ENCODE measurements at places on chromosomes 2 and 18. TPM values are rescaled to one million over a fixed set of nuclear protein-coding genes. Genes with fewer than 3 reads are reported as not detected.

- no peak for DNase-seq
- peak overlapping the region; percentile 73 for H3K27ac ChIP-seq
- H3K4me1 ChIP-seq, result peaks cover 66% of the 10 kb centered on the region
- no peaks in the 10 kb centered on the region for H3K27me3 ChIP-seq
- no peak overlapping the region for H3K4me3 ChIP-seq
Measured at GRCh38 chr2:3461801-3462492, 57.4 kb downstream of the ADI1 start.

The B3GNT7 gene
- total RNA-seq, result 4.0 TPM

GRCh38 chr2:26670171-26670570, 22.4 kb upstream of the KCNK3 start:
- no peaks in the 10 kb centered on the region for H3K4me1 ChIP-seq
- no peaks in the 10 kb centered on the region for H3K27me3 ChIP-seq
- no peak overlapping the region for H3K27ac ChIP-seq
- no peak overlapping the region for H3K4me3 ChIP-seq
- no peaks in the 10 kb centered on the region for H3K36me3 ChIP-seq
- DNase-seq, result no peak

- no peaks in the 10 kb centered on the region for H3K4me1 ChIP-seq
- no peak for DNase-seq
- no peaks in the 10 kb centered on the region for H3K36me3 ChIP-seq
- no peak overlapping the region for H3K4me3 ChIP-seq
- no peaks in the 10 kb centered on the region for H3K27me3 ChIP-seq
Measured at GRCh38 chr2:210046851-210047500, 44.5 kb downstream of the RPE start.

The POTEI gene
- not detected for total RNA-seq

GRCh38 chr2:177784745-177785067, 287.9 kb downstream of the PDE11A start:
- H3K27ac ChIP-seq, result no peak overlapping the region
- DNase-seq, result no peak
- H3K27me3 ChIP-seq, result no peaks in the 10 kb centered on the region
- no peak overlapping the region for H3K4me3 ChIP-seq

- no peak overlapping the region for H3K27ac ChIP-seq
- no peak for DNase-seq
- H3K4me1 ChIP-seq, result no peaks in the 10 kb centered on the region
- no peak overlapping the region for H3K4me3 ChIP-seq
Measured at GRCh38 chr2:190093793-190094192, 31.3 kb upstream of the MSTN start.

GRCh38 chr2:12964904-12965539, 248.3 kb downstream of the TRIB2 start:
- no peaks in the 10 kb centered on the region for H3K36me3 ChIP-seq
- H3K27me3 ChIP-seq, result no peaks in the 10 kb centered on the region
- no peak for DNase-seq
- no peak overlapping the region for H3K4me3 ChIP-seq
- H3K27ac ChIP-seq, result no peak overlapping the region

The MRPL53 gene
- 19.8 TPM for total RNA-seq

The SCYGR7 gene
- not detected for total RNA-seq

The GPAT2 gene
- 3.9 TPM for total RNA-seq

The C1QL2 gene
- not detected for total RNA-seq

The TMEM247 gene
- total RNA-seq, result not detected

DNA sequence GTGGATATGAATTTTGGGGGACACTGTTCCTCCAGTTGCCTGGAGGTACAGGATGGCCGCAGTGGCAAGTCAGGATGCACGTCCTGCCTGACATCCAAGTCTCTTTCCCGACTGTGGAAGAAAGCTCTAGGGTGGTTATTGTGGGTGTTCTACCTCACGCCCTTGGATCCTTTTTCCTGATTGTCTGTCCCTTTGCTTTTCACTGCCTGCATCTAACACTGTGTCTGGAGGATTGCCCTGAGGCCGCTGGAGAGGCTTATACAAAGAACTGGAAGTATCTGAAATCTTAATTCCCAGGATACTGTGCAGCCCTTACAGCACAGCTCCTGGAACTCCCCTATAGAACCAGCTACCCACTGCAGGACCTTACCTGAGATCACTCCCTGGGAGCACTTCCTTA, 250.5 kb downstream of the TFCP2L1 start:
- peaks cover 7% of the 10 kb centered on the region for H3K4me1 ChIP-seq
- no peak for DNase-seq
- H3K4me3 ChIP-seq, result no peak overlapping the region
- no peaks in the 10 kb centered on the region for H3K27me3 ChIP-seq
- no peaks in the 10 kb centered on the region for H3K36me3 ChIP-seq
- H3K27ac ChIP-seq, result no peak overlapping the region

The LYPD6B gene
- not detected for total RNA-seq

The HOXD13 gene
- not detected for total RNA-seq

The INHA gene
- total RNA-seq, result 28.3 TPM

The GRHL1 gene
- total RNA-seq, result 3.2 TPM

- no peak for DNase-seq
- no peak overlapping the region for H3K4me3 ChIP-seq
- H3K36me3 ChIP-seq, result no peaks in the 10 kb centered on the region
- no peaks in the 10 kb centered on the region for H3K27me3 ChIP-seq
- H3K27ac ChIP-seq, result no peak overlapping the region
Measured at GRCh38 chr2:177952151-177952550, 120.4 kb downstream of the PDE11A start.

- peaks cover 6% of the 10 kb centered on the region for H3K36me3 ChIP-seq
- peak; percentile 78 for DNase-seq
- H3K4me1 ChIP-seq, result peaks cover 54% of the 10 kb centered on the region
- H3K27ac ChIP-seq, result peak overlapping the region; percentile 61
Measured at GRCh38 chr18:79405781-79406575, 10.2 kb downstream of the NFATC1 start.

The GULP1 gene
- 7.5 TPM for total RNA-seq

The NETO1 gene
- not detected for total RNA-seq

DNA sequence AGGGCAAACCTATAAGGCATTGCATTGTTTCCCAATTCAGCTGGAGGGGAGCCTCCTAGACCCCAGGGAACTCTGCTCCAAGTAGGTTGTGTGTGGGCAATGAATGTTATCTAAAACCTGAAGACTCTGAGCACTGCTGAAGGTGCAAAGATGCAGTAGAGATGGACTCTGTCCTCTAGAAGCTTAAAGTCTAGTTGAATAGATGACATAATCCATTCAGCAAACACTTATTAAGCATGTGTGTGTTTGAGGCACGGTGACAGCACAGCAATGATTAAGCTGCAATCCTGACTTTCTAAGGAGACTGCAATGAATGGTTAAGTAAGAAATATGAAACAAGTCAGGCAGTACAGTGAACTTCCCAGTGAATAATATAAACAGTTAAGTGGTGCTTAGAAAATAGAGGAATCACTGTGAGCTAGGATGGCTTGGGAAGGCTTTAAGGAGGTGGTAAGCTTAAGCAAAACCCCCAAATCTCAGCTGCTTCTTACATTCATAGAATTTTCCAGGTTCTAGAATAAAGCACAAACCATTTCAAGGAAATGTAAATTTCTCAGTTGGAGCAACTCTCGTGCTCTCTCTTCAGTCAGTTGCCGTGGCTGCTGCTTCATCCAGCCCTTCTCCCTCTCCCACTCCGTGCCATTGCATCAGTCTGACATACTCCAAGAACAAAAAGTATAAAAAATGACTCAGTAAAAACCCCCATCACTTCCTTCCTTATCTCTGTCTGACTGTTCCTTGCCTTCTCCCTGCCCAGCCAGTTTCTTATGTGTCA, 19.1 kb downstream of the MXD1 start:
- H3K27ac ChIP-seq, result peak overlapping the region; percentile 49
- H3K36me3 ChIP-seq, result peaks cover 38% of the 10 kb centered on the region
- H3K4me3 ChIP-seq, result no peak overlapping the region

GRCh38 chr2:46569061-46569560, 89.7 kb downstream of the TMEM247 start:
- no peak for DNase-seq
- no peaks in the 10 kb centered on the region for H3K27me3 ChIP-seq
- no peaks in the 10 kb centered on the region for H3K4me1 ChIP-seq
- H3K4me3 ChIP-seq, result no peak overlapping the region
- peak overlapping the region; percentile 74 for H3K27ac ChIP-seq
- no peaks in the 10 kb centered on the region for H3K36me3 ChIP-seq

DNA sequence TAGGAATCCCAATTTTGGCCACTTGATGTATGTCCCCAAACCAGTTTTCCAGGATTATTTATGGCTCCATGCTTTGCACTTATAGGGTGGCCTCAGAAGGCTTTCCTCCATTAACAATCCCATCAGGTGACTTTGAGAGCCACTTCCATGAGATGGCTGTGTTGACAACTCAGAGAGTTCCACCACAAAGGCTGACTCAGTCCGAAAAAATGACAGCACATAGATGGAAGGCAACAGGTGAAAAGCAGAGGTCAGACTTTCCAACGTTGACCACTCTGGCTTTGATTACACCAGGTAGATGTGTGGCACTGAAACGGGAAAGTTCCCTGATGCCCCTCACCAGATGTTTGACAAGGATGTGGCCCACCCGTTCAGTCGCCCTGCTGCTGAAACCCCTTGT, 431.4 kb upstream of the TNP1 start:
- H3K27me3 ChIP-seq, result no peaks in the 10 kb centered on the region
- H3K36me3 ChIP-seq, result no peaks in the 10 kb centered on the region
- H3K27ac ChIP-seq, result no peak overlapping the region
- H3K4me1 ChIP-seq, result peaks cover 8% of the 10 kb centered on the region
- DNase-seq, result no peak
- H3K4me3 ChIP-seq, result no peak overlapping the region

DNA sequence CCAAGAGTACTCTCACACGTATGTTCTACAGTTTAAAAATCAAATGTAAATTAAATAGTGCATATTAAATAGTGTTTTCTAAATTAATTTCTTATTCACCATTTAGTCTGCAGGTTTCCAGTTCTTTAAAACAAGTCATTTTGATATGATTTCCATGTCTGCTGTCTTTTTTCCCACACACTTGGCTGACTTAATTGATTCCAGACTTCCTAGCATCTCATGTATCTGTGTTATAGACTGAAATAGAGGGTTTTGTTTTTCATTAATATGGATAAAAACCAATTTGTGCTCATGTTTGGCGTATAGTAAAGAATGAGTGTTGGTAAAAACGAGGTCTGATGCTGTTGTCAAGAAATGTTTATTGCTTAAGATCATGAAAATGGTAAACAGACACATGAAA, 104.3 kb downstream of the SRBD1 start:
- no peak for DNase-seq
- H3K27me3 ChIP-seq, result no peaks in the 10 kb centered on the region
- H3K4me1 ChIP-seq, result no peaks in the 10 kb centered on the region
- no peaks in the 10 kb centered on the region for H3K36me3 ChIP-seq
- H3K4me3 ChIP-seq, result no peak overlapping the region
- no peak overlapping the region for H3K27ac ChIP-seq

- no peaks in the 10 kb centered on the region for H3K27me3 ChIP-seq
- H3K36me3 ChIP-seq, result no peaks in the 10 kb centered on the region
- no peak for DNase-seq
- H3K4me1 ChIP-seq, result no peaks in the 10 kb centered on the region
Measured at GRCh38 chr2:220215785-220216184, 588.4 kb downstream of the SLC4A3 start.

DNA sequence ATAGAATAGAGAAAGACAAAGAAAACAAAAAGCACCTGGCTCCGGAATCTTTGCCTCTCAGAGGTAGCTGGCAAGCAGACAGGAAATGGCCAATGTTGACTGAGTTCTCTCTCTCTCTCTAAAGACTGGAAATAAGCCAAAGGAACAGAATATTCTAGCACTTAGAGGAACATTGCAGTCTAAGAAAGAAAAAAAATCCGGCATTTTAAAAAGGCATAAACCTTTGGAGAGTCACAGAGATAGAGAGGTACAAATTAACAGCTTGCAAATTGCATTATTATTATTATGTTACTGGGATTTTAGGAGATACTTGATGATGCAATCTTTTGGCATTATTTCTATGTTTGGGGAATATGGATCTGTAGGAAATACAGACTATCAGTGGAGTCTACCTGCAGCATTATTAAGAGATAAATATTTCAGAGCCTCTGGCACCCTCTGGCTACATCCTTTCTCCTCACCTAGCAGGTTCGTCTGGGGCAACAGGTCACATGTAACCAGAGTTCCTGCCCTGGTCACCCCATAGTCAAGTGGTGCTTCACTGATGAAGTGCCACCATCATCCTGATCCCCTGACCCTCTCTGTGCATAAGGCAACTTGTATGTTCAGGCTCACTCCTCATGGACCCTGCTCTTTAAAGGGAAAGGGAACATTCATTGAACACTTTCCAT, 318.9 kb upstream of the ACVR2A start:
- H3K36me3 ChIP-seq, result no peaks in the 10 kb centered on the region
- no peak for DNase-seq
- H3K27me3 ChIP-seq, result no peaks in the 10 kb centered on the region
- H3K4me1 ChIP-seq, result no peaks in the 10 kb centered on the region
- no peak overlapping the region for H3K4me3 ChIP-seq
- H3K27ac ChIP-seq, result no peak overlapping the region

DNA sequence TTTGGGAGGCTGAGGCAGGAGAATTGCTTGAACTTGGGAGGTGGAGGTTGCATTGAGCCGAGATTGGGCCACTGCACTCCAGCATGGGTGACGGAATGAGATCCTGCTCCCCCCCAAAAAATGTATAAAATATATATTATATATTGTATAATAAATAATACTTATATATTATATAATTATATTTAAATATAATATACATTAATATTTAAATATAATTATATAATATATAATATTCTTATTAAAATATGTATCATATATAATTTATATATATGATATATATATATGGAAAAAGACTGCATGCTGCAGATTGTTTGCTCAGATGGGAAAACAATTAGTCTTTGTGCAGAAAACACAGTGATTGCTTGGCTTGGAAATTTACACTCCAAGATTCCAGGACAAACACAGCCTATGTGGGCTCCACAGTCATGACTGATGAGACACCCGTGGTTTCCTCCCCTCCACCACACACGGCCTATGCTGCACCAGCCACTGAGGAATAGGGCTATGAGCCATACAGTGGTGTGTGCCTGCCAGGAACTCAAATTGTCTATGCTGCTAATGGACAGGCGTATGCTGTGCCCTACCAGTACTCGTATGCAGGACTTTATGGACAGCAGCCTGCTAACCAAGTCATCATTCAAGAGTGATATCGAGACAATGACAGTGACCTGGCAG, 30.0 kb downstream of the PMAIP1 start:
- no peaks in the 10 kb centered on the region for H3K36me3 ChIP-seq

DNA sequence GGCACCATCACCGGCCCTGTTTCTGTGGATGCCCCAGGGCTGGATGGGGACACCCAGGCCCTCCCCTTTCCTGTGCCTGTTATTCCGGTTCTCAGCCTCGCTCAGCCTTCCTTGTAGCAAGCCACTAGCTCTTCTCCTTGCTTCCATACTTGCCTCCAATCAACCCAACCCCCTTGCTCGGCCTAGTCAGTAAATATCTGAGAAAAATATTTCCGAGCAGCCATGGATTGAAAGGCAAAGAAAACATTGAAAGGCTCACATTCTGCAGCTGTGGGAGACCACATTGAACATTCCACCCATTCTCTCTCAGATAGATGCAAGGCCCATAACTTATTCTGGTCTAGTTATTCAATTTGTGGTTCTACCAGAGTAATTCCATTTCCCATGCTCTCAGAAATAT, 114.9 kb downstream of the SPP2 start:
- no peaks in the 10 kb centered on the region for H3K36me3 ChIP-seq
- no peak overlapping the region for H3K4me3 ChIP-seq
- DNase-seq, result no peak
- H3K27ac ChIP-seq, result no peak overlapping the region
- no peaks in the 10 kb centered on the region for H3K27me3 ChIP-seq
- H3K4me1 ChIP-seq, result no peaks in the 10 kb centered on the region

The FBXO48 gene
- total RNA-seq, result 0.33 TPM
